ENCODE measurements at places on chromosomes 4 and X.

GRCh38 chrX:1802912-1803311 is 188.1 kb downstream of the ASMT start:
- no peak for DNase-seq

DNA sequence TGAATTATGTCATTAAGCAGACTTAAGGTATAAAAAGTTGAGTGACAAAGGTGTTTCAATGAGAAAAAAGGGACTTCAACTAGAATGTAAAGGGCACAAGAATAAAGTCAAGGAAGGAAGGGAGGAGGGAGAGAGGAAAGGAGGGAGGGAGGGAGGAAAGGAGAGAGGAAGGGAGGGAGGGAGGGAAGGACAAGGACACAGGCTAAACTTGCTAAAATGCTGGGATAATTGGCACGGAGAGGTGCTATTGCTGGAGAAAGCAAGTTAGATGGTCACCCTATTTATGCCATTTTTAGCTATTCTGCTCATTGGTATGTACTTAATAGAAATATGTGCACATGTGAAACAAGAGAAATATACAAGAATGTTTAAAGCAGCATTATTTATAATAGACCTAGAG is 44.9 kb upstream of the SPP1 start:
- DNase-seq: no peak

GRCh38 chrX:56882581-56882980 is 112.8 kb downstream of the SPIN3 start:
- DNase-seq: no peak

GRCh38 chr4:165208221-165208652 is 876 bp downstream of the KLHL2 start:
- DNase-seq: no peak

DNA sequence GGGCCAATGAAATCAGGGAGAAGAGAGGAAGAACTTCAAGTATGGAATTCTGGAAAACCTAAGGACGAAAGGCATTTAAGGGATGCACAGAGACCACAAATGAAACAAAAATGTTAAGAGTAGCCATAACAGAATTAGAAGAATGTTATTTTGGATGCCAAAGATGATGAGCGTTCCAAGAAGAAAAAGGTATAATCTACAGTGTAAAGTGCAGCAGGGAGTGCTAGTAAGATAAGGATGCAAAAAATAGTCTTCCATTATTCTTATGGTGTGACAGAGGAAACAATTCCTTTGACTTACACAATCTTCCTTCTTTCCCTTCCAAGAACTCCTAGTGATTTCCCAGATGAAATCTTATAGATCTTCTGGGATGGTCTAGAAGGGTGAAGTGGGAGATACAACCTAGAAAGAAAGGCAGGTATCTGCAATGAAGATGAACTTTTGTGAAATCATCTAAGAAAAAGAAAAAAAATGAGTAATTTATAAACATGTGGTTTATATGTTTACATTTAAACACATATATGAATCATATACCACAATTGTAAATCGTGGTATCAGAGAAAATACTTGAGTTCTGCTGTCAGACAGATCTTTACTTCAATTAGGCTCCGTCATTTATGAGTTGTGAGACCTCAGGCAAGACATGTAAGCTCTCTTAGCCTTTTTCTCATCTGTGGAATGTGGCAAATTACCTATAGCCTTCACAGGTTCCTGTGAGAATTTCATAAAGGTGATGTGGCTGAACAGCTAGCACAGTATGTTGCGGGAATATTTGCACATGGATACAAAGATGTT is 8.1 kb downstream of the MORF4L2 start:
- DNase-seq: no peak

DNA sequence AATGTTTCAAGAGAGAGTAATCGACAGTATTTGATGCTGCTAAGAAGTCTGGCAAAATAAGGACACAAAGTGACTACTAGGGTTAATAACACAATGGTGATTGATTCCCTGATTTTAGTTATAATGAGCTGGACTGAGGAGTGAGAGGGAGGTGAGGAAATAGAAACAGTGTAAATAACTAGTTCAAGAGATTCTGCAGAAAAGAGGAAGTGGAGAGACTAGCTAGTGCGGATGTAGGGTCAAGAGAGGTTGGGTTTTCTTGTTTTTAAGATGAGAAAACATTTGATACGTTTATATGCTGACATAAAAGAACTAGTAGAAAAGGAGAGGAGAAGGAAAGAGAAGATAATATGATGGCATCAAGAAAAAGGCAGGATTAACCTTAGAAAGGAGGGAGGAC is 12.2 kb upstream of the TRPC5 start:
- no peak for DNase-seq

GRCh38 chr4:3217266-3217665 is 31.7 kb upstream of the MSANTD1 start:
- no peak for DNase-seq

- no peak for DNase-seq
Observed at GRCh38 chr4:92106816-92107215, 196.9 kb upstream of the GRID2 start.

DNA sequence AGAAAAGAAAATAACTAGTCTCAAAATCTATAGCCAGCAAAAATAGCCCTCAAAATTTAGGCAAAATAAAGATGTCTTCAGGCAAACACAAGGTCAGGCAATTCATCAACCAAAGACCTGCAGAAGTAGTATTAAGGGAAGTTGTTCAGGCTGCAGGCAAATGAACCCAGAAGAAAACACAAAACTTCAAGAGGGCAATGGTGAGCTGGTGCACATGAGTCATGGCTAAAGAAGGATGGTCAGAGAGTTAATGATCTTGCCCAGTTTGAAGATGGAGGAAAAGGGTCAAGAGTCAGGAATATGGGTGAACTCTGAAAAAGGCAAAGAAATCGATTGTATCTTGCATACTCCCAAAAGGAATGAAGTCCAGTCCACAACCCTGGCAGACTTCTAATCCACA is 83.1 kb upstream of the FAT4 start:
- no peak for DNase-seq

- no peak for DNase-seq
Observed at GRCh38 chr4:100872811-100873210, 355.0 kb upstream of the EMCN start.

GRCh38 chr4:139875411-139875825 is 209.8 kb downstream of the MGST2 start:
- no peak for DNase-seq

DNA sequence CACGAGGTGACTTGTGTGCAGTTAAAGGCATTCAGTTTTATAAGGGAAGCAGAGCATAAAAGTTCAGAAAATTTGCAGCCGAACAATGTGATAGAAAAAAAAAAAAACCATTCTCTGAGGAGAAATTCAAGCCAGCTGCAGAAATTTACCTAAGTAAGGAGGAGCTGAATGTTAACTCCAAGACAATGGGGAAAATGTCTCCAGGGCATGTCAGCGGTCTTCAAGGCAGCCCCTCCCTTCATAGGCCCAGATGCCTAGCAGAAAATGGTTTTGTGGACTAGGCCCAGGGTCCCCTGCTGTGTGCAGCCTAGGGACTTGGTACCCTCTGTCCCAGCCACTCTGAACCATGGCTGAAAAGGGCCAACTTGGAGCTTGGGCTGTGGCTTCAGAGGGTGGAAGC is 1764.0 kb downstream of the C4orf33 start:
- no peak for DNase-seq

GRCh38 chr4:26122690-26123089 is 198.1 kb upstream of the RBPJ start:
- DNase-seq: no peak

GRCh38 chr4:25448379-25449109 is 71.5 kb downstream of the ANAPC4 start:
- DNase-seq: peak; percentile 67

- no peak for DNase-seq
Observed at GRCh38 chr4:121146530-121146929, 17.6 kb downstream of the TNIP3 start.

DNA sequence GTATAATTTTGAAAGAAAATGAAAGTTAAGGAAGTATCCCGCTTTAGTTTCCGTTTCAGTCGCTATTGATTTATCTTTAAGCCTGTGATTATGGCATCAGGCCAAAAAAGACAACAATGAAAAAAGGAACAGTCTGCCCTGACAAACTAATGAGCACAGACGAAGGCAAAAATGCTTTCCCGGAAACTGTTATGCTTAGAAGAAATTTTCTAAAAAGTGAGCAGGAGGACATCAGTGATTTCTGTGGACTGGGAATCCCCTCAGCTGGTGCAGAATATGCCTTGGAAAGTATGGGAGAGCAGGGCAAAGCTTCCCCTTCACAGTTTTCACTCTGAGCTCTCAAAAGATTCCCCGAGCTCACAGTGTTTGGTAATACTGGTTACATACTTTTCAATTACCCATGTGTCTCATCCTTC is 5.1 kb upstream of the CXCL10 start:
- no peak for DNase-seq

- DNase-seq: no peak
Observed at GRCh38 chrX:136055651-136056221, 70.5 kb downstream of the SLC9A6 start.

GRCh38 chr4:163562496-163562895 is 68.0 kb downstream of the TMA16 start:
- DNase-seq: no peak

DNA sequence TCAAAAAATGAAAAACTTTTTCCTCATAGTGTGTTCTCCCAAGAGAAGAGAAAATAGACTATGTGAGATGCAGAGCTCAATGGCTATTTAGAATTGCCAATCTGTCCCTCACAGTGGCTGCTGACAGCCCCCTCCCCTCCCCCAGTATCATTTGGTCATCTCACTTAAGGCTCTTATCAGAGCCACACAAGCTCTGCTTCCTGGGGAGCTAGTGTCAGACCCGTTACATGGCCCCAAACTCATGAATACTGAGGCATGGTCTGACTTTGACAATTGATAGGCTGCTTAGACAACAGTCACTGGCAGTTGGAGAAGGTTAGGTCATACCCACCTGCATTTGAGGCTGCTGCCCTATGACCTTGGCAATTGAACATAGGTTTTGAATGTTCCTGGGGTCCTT is 15.3 kb downstream of the RNF150 start:
- DNase-seq: no peak

- no peak for DNase-seq
Observed at GRCh38 chr4:108393890-108394472, 225.2 kb upstream of the LEF1 start.
